ENCODE measurements at places on chromosomes 6 and 20.
A peak's percentile ranks its signal among the peaks of the same experiment; 100 is the strongest.

DNA sequence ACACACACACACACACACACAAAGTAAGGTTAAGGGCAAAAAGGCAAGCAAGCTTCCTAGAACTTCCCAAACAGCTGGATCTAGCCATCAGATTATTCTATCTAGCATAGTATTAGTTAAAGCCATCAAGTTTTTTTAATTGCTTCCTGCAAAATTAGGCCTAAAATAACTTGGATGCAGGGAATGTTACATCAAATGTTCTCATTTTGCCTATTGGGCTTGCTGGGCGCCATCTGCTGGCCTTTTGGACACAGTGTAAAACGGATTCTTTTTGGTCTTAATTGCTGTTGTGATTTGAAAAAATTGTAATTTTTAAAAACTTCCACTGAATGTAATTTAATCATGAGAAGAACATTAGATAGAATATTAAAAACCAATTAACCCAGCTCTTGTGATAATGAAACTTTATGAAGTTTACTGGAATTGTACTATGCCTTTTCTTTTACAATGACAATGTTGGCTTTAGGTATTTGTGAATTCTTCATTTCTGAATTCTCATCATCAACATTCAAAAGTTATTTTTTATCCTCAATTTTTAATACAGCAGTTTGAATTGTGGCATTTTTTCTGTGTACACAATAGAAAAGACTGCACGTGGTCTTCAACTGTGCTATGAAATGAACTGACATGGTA lies 6.8 kb downstream of the MKKS start:
- DNase-seq: peak; percentile 43

GRCh38 chr20:20814685-20815084 lies 102.2 kb upstream of the RALGAPA2 start:
- no peak for DNase-seq

DNA sequence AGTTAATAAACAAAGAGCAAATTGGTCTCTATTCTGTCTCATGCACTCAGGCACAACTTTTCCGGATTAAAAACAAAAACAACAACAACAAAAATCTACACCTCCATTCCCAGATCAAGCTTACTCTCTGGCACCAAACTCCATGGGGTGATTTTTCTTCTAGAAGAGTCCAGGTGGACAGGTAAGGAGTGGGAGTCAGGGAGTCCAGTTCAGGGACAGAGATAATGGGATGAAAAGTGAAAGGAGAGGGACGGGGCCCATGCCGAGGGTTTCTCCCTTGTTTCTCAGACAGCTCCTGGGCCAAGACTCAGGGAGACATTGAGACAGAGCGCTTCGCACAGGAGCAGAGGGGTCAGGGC lies 437 bp upstream of the HLA-A start:
- DNase-seq: no peak

DNA sequence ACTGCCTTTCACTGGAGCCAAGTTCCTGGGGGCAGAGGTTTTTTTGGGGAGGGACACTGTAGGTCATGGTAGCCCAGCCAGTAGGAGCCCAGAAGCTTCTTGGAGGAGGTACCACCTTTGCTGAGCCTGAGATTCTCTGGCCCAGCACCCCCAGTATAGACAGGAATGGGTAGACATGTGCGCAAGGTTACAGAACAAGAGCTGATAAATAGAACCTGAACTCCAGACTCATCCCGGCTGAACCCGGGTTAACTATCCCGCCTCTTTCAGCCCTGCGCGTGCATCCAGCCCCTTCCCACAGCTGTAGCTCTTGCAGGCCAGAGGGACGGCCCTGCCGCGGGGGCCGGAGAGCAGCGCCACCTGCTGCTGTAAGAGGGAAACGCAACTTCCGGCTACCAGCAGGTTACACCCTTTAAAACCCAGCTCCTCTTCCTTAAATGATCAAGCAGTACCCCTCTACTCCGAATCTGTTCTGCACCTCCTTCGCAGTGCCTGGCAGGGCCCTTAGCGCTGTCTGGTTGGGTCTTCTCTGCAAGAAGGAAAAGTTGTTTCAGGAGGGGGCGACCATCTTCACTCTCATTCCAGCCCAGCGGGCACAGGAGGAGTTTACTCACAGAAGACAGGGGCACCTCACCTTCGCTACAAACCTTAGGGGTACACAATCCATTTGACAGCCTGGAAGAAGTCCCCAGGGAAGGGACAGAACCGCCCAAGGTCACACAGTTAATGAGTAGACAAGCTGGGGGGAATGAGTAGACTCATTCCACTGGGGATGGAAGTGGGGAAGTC lies 7.5 kb downstream of the SRXN1 start:
- peak; percentile 72 for DNase-seq

- DNase-seq: no peak
Measured at GRCh38 chr6:53584726-53585125, 39.8 kb upstream of the GCLC start.

- DNase-seq: no peak
Measured at GRCh38 chr6:50087231-50087954, 37.7 kb upstream of the DEFB112 start.

DNA sequence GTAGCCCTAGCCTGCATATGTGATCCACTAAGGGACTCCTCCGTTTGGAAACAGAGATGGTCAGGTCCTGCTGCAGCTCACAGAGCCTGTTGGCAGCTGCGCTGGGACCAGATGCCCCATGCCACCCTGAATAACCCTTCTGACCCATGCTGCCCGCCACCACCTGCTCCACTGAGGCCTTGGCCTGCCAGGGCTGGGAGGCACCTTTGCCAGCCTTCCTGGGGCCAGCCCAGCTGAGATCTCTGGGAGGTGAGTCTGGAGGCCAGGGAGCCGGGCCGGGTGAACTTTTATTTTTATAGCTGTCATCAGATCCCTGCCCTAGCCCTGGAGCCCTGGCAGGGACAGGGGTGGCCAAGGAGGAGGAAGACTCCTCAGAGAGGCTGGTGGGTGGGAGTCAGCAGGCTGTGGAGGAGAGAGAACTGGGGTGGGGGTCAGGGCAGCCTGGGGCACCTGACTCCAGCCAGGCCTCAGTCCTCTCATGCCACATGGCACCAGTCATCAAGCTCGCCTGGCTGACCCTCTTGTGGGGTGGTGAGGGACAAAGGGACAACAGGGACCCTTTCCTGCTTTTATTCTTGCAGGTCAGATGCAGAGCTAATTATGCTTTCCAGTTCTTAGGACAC lies 10.0 kb downstream of the CEBPB start:
- DNase-seq: no peak

- DNase-seq: no peak
Measured at GRCh38 chr6:163837691-163838431, 423.3 kb downstream of the QKI start.

- DNase-seq: no peak
Measured at GRCh38 chr6:169738976-169739529, 12.3 kb downstream of the DYNLT2 start.

- no peak for DNase-seq
Measured at GRCh38 chr20:23009636-23010035, 25.5 kb upstream of the SSTR4 start.

DNA sequence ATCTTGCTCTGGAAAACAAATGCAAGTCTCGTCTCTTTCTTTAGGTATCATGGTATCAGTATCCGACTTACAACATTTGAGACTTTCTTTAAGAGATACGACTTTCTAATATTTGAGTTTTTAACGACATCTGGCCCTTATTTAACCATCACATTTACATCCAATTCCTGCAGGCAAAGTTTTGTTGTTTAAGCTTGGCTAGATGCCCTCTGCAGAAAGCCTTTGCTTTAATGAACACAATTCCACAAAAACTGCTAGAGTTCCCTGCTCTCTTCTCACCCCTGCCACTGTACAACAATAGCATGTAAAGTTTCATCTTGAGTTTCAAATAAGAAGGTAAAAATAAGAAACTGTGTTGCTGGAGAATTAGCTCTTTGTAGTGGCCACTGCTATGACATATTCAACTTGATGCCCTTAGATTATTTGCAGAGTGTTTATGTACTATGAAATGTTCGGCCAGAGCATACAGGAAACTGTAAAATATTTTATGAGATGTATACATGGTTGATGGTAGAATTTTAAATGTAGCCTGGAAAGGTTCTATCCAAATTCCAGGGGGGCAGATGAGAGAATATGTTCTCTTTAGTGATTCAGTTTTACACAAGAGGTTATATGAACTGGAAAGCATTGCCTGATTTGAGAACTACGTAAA lies 438.6 kb downstream of the CDC5L start:
- DNase-seq: no peak

DNA sequence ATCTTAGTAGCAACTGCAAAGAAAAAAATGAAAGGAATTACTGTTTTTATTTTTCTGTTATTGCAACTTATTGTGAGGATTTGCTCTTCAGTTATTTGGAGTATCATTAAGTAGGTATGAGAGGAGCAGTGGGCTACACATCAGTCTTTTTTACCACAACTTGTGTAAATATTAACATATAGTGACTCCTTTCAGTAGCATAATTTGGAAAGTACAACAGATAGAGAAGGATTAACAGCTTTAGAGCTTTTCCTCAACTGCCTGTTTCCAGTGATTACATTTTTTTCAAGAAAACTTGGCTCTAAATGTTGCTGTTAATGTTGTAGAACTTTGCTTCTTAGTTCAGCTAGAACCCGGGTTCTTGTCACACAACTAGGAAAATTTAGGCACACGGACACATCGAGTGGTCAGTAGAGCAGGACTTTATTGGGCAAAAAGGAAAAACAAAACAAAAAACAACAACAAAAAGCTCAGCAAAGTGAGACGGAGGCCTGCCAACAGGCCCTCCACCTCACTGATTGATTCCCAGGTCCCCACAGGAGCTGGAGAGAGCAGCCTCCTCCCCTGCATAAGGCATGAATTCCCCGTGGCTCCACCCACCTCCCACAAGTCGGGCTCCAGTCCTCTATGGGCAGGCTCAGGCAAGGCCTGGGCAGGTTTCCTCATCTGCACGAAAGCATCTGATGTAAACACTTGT lies 75.1 kb downstream of the ADGRG6 start:
- no peak for DNase-seq

DNA sequence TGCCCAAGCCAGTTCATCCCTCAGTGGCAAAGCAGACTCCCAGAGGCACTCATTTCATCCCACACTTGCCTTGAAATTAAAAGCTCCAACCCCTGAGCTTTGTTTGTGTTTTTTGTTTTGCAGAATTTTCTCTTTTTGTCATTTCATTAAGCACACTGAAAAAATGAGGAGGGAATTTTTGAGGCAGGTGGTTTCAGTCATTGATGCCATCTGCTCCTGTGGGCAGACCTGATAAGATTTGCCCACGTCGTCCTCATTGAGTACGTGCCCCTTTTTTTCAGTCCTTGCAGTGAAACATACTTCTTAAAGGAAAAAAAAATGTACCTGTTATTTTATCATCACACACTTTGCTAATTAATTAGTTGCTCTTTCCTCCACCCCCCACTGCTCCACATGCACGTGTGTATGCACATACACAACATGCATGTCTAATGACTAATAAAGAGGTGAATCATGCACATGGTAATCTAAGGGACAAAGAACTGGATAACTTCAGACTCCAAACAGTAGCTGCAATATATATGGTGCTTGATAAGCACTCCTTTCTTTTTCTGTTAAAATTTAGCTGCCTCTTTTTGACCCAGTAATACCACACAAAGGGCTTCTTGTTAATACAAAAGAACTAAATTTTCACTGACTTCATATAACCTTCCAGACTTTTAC lies 102.1 kb upstream of the TMEM181 start:
- no peak for DNase-seq

DNA sequence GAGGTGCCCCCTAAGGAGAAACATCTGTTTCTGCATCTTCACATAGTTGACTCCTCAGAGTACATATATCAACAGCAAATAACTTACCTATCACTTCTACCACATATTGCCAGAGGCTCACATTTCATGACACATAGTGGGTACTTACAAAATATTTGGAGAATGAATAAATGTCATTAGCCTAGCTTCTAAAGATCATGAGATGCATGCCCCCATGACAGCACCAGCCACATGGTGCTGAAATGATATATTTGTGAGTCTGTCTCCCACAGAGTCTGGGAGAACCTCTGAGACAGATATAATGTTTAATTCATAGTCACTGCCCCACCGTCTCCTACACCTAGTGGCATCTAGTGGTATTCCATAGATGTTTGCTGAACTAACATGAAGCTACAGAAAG lies 555.6 kb downstream of the KIF16B start:
- no peak for DNase-seq

GRCh38 chr6:33993653-33994471 lies 152.0 kb downstream of the GRM4 start:
- no peak for DNase-seq

DNA sequence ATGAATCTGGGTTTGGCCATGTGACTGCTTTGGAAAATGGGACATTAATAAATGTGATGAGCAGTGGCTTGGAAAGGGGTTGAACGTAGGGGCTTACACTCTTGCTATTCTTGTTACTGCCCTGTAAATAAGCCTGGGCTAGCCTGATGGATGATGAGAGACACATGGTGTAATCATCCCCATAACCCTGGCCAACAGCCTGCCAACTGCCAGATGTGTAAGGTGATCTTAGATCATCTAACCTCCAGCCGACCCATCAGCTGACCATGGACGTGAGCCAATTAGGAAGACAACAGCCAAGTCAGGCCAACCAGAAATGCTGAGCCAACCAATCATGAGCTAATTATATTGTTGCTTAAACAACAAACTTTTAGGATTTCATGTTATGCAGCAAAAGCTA lies 25.2 kb downstream of the FBXO30 start:
- DNase-seq: no peak

DNA sequence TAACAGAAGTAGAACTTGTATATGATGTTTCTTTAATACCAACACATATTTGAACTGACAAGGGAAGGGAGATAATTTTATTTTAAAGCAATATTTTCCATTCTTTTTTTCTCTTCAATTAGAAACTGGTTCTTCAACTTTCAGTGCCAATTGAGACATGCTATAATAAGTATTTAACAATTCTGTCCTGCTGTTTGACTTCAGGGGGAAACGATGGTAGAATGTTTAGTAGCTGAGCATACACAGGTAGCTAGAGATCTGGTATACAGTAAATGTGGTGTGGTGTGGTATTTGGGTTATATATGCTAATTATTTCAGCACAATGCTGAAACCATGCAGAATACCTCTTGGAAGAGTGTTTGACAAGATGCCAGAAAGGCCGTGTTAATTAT lies 156.9 kb downstream of the ARID1B start:
- DNase-seq: no peak

GRCh38 chr6:26351544-26351953 lies 13.4 kb upstream of the BTN3A2 start:
- DNase-seq: no peak

- no peak for DNase-seq
Measured at GRCh38 chr6:161161889-161162624, 111.8 kb downstream of the AGPAT4 start.

- DNase-seq: no peak
Measured at GRCh38 chr6:130407032-130407431, 41.2 kb downstream of the TMEM200A start.

- DNase-seq: no peak
Measured at GRCh38 chr6:139376017-139376330, 1.5 kb upstream of the CITED2 start.

DNA sequence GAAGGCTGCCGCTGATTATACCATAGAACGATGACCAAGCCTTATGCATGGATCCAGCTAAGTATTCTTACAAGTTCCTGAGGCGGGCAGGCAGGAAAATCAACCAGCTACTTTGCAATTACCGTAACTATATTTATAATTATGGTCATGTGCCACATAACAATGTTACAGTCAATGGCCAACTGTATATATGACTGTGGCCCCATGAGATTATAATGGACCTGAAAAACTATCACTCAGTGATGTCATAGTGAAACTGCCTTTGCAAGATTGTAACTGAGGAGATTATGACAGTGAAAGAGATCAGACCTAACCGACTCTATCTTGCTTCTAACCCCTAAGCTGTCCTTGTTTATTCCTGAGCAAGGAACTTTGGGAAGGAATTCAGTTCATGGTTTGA lies 33.1 kb upstream of the FAM135A start:
- no peak for DNase-seq
